ENCODE measurements at places on chromosomes 16 and 17.

DNA sequence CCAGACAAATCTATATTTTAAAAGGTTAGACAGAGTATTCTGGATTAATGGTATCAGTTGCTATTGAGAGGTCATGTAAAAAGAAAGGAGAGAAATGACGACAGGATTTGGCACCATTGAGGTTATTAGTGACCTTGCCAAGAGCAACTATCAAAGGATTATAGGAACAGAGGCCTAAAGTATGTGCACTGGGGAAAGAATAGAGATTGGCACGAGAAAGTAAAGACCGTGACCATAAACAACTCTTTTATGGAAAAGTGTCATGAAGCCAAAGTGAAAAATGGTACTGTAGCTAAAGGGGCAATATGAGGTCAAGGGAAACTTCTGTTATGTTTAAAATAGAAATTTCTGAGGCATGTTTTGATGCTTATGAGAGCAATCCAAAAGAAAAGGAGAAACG is 115.2 kb upstream of the KIF2B start:
- no peak for DNase-seq

GRCh38 chr17:28046034-28046825 is 3.8 kb downstream of the NLK start:
- DNase-seq, result no peak

- no peak for DNase-seq
These were observed 186.4 kb upstream of the ERCC4 start for GRCh38 chr16:13733561-13733960.

GRCh38 chr16:71354156-71354555 is 4.4 kb upstream of the CALB2 start:
- no peak for DNase-seq

DNA sequence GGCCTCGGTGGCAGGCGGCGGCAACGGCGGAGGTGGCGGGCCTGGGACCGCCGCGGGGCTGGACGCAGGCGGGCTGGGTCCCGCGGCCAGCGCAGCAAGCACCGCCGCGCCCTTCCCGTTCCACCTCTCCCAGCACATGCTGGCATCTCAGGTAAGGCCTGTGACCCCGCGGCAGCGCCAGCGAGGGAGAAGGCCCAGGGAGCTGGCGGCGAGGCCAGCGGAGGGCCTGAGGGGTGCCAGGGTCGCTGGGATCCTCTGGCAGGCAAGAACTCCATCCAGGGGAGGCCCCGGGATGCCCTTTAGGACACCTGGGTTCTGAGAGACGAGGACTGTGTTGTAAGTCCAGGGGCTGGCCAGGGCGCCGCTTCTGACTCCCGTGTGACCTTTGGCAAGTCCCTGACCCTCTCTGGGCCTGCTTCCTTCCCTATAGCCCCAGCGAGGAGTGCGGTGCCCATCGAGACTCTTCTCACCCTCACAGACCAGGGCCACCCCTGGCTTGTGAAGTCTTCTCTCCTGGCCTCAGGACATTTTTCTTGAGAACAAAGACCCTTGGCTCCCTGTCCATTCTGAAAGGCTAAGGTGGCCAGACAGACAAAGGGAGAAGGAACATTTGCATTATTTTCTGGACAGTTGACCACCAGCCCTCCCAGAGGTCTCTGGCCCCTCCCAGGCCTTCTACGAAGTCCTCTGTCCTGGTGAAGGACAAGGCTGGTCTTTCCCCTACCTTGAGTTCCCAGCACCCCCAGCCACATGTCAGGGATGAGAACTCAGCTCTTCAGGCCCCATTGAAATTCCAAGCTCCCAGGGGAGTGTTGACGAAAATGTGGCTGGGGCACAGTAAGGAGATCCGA is 6.3 kb downstream of the TBX2 start:
- DNase-seq, result no peak

DNA sequence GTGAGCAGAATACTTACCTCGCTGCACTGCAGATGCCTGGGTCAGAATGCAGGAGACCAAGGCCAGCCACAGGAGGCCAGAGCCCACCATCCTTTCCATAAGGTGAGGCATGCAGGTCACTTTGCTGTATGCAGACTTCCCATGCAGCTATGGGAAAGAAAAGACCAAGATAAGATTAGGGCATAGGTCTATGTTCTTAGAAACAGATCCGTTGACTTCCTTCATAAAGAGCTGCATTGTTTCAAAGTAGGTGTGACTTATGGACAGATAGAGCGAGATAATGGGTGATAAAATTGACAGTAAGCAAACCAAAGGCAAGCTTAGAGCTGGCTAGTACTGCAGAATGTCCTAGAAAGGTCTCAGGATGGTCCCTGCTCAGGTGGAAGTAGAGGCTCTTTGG is 992 bp downstream of the GP2 start:
- no peak for DNase-seq

DNA sequence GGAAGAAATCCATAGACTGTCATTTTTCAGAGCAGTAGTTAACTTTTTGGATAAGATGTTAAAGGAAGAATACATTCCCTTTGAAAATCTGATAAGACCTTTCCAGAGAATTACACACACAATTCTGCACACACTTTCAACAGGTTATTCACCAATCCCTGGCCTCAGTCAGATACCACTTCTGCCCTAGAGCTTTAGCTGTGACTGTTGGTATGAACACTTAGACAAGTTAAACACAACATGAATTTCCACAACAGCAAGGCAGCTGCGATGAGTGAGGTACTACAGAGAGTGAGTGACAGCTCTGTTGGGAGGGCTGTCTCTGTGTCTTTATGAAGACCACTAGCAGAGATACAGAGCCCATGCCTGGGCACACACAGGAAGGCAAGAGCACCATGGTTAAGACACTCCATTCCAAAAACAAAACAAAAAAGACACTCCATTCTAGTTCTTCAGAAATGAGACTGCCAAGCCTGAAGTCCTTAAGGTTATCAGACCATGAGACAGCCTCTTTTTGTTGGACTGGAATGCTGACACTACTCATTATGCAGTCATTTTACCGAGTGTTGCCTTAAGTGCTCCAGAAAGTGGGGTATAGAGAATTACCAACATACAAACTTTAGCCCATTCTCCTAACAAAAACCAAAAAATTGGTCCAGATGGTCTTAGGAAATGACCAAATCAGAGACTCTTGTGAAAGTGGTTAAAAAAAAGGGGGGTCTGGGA is 42.4 kb downstream of the TOM1L2 start:
- no peak for DNase-seq

DNA sequence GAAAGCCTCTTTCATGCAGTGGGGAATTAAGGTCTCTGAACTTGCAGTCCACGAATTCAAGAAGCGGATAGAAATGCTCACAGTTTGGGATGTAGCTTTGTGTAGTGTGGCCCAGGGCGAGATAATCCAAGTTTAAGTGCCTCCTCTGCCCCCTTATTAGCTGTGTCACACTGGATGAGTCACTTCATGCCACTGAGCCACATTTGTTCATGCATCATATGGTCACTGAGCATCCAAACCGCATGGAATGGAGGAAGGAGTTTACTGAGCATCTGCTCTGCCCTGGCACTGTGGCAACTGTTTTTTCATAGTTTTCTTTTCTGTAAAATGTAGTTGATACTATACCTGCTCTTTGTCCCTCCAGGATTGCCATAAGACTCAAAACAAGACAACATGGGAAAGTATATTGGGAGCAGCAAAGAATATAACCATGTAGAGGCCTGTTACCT is 15.1 kb upstream of the DHX8 start:
- DNase-seq, result no peak

- DNase-seq, result no peak
These were observed 47.9 kb downstream of the WDR59 start for GRCh38 chr16:74936902-74937560.

- DNase-seq, result no peak
These were observed 6.1 kb upstream of the MEFV start for GRCh38 chr16:3262517-3262916.

- no peak for DNase-seq
These were observed 9.4 kb downstream of the CPNE7 start for GRCh38 chr16:89584768-89585549.

DNA sequence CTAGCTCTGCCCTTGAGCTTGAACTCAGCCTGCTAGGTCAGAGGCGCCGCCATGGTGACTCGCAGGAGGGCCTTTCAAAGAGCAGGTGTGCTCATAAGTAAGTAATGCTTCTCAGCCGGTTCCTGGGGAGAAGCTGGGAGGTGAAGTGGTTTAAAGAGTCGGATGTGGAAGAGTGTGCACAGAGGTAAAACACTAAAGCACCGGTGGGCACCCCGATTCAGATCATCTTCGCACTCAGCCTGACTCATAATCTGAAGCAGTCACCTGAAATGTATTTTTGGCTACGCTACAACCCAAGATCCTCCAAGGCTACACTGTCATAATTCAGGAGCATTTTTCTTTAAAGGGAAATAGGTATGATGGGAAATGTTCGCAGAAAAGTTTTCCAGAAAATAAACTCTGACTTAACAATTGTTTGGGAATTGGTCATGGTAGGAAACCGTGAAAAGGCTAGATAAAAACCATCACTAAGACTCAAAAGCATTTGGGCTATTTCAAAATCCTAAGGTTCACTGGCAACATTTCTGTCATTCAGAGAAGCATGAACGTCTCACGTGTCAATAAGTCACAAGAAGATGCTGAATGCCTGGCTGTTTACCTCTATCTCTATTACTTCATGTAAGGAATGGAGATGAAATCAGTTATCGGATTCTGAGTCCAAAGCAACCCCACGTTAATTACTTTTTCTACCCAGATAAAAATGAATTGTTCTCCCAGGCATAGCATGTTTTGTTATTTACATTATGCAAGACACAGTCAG is 17.8 kb downstream of the CDH8 start:
- DNase-seq, result no peak

- DNase-seq, result no peak
These were observed 29.9 kb upstream of the TNRC6C start for GRCh38 chr17:77928519-77929179.

- DNase-seq, result no peak
These were observed 361.6 kb downstream of the GRIN2A start for GRCh38 chr16:9820476-9821246.

- DNase-seq, result no peak
These were observed 29.6 kb upstream of the FBXO47 start for GRCh38 chr17:38996660-38997337.

- DNase-seq, result no peak
These were observed 69.4 kb downstream of the ZDHHC7 start for GRCh38 chr16:84941921-84942320.

- no peak for DNase-seq
These were observed 80.3 kb upstream of the PSMD7 start for GRCh38 chr16:74216319-74216718.

DNA sequence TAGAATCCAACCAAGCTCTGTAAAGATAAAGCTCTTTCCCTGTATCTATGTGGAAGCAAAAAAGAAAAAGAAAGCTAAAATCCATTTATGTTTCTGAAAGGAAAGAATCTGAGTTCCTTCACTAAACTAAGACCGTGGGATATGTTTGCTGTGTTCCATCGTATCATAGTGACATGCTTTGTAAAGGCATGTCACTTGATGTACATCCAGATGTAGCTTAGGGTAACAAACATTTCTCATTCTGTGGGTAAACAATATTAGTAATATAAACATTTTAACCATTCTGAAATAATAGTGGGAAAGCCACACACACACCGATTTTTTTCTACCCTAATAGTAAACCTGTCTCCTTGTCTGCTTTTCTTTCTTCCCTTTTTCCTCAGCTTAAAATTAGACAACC is 78.1 kb downstream of the TUBD1 start:
- DNase-seq, result no peak

GRCh38 chr16:80671281-80671849 is 130.6 kb downstream of the DYNLRB2 start:
- no peak for DNase-seq

DNA sequence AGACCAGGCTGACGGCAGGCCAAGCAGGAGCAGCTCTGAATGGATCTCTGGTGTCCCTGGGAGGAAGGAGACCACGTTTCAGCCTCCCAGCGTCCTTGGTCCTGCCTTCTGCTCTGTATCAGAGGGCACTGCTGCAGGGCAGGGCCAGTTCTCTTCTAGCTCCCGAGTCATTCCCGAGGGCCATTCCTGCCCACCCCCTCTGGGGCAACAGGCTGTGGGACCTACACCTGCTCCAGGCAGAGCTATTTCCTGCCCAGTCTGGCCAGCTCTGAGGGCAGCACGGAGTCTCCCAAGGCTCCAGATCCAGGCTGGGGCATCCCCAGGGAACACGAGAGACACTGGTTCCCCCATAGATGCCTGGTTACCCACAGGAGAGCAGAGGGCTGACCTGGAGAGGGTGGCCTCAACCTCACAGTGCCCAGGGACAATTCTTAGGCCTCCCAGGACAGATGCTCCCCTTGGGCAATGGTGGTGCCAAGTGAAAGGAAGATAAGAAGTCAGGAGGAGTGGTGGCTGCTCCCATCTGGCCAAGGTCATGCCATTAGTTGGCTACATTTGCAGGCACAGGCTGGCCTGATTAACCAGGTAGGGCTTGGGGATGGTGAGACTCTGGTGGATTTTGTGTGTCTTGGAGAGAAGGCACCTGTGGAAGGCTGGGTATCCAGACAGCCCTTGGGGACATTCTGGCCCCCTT is 2.0 kb downstream of the WFIKKN2 start:
- DNase-seq, result no peak

DNA sequence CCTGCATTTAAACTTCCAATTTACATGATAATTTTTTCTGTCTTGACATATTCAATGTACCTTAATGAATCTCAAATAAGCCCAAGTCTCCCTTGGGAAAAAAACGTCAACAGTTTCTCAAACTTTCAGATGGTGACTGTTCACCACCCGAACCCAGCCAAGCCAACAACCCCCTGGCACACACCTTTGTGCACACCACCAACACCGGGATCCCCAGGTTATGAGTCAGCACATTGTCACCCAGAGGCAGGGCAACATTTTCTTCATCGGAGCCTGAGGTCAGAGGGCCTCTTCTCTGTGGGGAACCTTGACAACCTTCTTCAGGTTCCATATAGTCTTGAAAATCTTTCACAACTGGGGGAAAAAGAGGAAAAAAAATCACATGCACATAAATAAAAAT is 15.5 kb downstream of the DYNC1LI2 start:
- DNase-seq, result no peak

GRCh38 chr16:12229759-12230594 is 253.4 kb downstream of the SNX29 start:
- no peak for DNase-seq

- no peak for DNase-seq
These were observed 344.3 kb downstream of the WWOX start for GRCh38 chr16:78443542-78444364.

All from activated gamma-delta T cell (primary cell).